Amniotic stem cell (primary cell): ENCODE measurements at places on chromosomes 2 and 18.

- peak; percentile 25 for DNase-seq
Measured at GRCh38 chr2:40384714-40385113, 67.2 kb downstream of the SLC8A1 start.

DNA sequence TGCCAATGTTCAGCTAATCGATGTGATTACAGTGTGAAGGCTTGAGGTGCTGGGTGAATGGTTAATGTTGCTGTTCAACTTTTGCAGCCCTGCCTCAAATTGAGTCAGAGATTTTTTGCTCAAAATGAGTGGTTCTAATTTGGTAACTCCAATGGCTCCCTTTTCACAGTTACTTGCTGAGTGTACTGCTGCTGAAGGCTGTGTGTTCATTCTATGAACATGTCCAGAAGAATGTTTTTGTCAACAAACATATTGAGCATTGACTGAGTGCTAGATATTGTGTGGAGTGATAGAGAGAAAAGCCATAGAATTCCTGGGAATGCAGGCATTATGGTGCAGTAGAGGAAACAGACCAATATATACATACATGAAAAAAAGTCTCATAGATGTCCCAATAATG, 39.0 kb upstream of the TCF4 start:
- DNase-seq: no peak

DNA sequence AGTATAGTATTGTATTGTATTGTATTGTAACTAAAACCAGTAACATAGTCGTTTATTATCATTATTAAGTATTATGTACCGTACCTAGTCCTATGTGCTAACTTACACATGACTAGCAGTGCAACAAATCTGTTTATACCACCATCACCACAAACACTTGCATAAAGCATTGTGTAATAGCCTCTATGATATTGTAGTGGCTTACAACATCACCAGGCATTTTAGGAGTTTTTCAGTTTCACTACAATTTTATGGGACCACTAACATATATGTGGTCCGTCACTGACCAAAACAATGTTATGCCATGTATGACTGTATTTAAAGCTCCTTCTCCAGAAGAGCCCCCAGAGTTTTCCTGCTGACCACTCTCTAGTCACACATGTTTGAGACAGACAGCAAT, 306.2 kb downstream of the SETBP1 start:
- no peak for DNase-seq

DNA sequence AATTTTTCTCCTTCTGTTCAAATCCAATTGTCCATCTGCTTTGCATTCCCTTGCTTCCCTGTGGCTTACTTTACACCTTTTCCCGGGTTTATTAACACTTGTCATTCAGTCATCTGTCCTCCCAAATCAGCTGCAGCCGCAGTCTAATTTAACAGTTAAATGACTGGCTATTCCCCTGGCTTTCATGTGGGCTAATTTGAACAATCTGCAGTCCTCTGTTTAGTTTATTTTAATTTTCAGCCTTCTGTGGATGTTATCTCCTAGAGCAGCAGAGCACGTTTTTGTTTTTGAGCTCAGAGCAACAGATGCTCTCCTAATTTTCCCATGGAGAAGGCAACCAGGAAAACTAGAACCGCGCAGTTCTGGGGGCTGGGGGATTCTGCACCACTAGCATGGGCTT, 55.0 kb downstream of the MEP1B start:
- DNase-seq: no peak

DNA sequence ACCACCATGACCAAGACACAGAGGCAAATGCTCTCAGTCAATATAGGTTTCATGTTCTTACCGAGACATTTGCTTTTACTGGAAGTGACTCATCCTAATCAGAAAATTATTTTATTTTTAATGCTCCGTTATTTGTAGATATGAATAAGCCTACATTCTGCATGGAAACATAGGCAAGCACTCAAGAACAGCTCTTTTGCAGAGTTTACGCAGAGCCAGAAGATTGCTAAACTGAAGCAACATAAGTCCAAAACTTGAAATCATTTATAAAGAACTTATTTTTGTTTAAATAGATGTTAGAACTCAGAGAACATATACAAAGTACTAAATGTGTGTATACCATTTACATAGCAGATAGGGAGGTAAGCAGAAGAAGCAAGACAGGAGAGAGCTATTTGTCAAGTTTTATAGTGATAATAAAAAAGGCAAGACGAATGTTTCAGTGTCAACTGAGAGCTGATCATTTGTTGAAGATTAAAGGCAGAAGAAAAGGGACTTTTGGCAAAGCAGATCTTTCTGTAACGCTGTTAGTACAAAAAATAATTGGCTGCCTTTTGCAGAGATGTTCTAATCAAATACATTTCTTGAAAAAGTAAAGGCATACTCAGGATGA, 12.4 kb upstream of the PPP1R1C start:
- no peak for DNase-seq

- DNase-seq: no peak
Measured at GRCh38 chr2:30886080-30886479, 78.8 kb upstream of the CAPN13 start.

DNA sequence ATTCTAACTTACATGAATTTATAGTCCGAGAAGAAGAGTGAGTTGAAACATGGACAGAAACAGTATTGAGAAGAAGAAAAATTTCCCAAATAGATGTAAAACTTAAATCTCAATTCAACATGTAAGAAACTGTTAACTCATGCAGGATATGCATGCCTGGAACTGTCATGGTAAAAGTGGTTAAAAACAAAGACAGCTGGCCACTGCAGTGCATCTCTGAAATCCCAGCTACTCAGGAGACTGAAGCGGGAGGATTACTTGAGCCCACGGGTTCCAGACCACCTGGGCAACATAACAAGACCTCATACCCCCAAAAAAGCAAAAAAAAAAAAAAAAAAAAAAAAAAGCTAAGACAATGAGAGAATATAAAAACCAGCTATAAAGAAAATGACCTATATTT, 93.0 kb upstream of the TTC27 start:
- DNase-seq: no peak

- DNase-seq: peak; percentile 21
Measured at GRCh38 chr2:55519938-55520885, 694 bp downstream of the CFAP36 start.

DNA sequence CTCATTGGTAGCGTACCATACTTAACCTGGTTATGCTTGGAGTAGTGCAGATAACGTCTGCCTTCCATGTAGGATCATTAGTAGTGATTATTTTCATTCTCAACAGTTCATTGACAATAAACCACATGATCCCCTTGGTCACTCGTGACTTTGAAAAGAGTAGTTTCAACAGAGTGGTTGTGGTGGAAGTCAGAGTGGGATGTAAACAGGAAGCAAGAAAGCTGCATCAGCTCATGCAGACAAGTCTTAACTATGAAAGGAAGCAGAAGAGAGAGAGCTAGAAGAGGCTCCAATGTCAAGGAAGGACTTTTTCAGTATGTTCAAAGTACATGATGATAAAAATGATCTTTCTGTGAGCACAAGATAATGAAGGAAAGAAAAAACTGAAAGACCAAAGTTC, 287.4 kb downstream of the MBD2 start:
- no peak for DNase-seq

- no peak for DNase-seq
Measured at GRCh38 chr2:215390550-215390913, 45.3 kb downstream of the FN1 start.

DNA sequence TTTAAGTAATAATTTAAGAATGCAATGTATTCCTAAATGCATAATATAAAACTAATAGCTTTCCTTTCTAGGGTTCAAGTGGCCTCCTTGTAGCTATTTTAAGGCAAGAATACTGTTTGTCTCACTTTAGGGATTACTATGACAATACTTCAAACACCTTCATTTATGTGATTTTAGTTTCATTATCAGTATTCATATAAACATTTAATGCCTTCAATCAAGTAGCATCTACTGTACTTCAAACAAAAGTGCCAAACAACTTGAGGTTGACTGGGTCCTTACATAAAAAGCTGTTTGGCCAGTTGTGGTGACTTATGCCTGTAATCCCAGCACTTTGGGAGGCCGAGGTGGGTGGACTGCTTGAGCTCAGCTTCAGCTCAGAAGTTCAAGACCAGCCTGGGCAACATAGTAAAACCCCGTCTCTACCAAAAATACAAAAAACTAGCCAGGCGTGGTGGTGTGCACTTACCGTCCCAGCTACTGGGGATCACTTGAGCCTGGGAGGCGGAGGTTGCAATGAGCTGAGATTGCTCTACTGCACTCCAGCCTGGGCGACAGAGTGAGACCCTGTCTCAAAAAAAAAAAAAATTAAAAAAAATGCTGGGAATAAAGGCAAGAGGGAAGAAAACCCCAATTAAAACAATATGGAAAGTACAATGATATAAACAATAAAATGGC, 9.3 kb downstream of the MEX3C start:
- no peak for DNase-seq

GRCh38 chr2:10865841-10866240, 45.9 kb upstream of the KCNF1 start:
- no peak for DNase-seq

DNA sequence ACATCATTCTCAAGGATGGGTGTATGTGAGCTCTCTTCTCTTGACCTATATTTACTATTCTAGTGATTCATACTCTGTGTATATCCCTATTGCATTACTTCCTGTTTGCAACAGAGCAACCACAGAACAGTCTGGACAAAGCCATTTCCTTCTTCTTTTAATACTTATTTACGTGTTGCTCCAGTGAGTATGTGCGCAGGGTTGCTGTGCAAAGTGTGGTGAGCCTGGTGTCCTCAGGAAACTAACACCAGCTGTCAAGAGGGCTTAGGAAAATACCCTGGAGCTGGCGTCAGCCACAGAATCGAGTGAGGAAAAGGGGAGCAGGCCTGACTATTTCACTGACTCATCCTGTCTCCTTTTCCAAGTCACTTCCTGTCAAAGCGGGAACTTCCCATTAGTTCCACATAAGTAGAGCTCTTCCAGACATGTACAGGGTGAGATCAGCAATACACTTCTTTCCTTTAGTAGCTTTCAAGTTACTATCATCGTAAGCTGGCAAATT, 214.1 kb upstream of the COPS8 start:
- peak; percentile 82 for DNase-seq

DNA sequence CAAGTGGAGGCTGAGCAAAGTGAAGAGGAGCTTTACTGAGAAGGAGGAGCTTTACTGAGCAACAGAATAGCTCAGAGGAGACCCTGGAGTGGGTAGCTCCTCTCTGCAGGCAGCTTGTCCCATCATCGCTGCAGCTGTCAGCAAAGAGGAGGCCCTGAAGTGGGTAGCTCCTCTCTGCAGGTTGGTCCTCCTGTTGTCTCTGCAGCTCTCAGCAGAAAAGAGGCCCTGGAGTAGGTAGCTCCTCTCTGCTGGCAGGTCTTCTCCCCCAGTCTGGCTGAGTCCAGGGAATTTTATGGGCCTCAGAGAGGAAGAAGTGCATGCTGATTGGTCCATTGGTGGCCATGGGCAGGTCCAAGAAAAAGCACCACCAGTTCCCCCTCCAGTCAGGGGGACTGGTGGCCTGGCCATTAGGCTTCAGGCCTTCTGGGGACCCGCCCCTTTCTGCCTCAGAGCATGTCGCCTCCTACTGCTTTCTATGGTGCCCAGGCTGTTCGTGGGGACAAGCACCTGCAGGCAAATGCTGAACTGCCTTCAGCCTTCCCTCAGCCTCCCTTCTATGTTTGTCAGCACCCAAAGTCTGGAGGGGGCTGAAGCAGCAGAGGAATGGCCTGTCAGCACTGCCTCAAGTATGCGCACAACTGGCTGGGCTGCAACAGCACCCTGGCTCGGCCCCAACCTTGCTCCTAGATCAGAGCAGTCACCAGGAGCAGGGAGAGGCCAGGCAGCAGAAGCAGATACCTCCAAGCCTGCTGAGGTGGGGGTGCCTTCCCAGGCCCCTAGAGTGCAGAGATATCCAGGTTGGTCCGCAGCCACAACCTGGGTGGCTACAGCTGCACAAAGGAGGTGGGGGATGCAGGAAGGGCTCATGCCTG, 5.9 kb downstream of the ZSCAN30 start:
- DNase-seq: no peak

DNA sequence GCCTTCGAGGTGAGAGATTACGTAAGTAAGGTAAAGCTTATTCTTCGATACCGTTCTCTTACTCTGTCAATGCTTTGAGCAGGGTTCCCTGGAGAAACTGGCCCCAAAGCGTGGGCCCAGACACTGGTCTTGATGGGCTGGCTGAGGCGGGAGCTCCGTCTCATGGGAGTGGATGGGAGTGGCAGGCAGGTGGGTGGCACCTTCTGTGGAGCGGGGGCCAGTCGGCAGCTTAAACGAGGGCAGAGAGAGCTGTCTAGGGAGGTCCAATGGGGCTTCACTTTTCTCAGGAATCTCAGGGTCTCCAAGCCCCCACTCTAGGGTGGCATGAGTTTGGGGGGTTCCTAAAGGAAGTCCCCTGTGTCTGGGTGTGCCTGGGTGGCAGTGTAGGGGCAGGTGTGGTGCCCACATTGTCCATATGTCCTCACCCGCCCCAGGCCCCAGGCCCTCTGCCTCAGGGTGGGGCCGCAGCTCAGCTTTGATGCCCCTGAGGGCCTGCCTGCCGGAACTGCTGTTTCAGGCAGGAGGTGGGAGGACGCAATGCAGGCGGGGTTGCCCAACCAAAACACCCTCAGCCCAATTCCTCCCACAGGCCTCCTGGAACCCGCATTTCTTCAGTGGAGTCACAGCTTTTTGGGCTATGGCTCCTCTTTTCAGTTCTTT, 32.5 kb upstream of the FOSL2 start:
- no peak for DNase-seq

- DNase-seq: no peak
Measured at GRCh38 chr2:21676041-21676440, 552.3 kb downstream of the TDRD15 start.

GRCh38 chr2:20916604-20917286, 93.8 kb upstream of the LDAH start:
- DNase-seq: no peak

DNA sequence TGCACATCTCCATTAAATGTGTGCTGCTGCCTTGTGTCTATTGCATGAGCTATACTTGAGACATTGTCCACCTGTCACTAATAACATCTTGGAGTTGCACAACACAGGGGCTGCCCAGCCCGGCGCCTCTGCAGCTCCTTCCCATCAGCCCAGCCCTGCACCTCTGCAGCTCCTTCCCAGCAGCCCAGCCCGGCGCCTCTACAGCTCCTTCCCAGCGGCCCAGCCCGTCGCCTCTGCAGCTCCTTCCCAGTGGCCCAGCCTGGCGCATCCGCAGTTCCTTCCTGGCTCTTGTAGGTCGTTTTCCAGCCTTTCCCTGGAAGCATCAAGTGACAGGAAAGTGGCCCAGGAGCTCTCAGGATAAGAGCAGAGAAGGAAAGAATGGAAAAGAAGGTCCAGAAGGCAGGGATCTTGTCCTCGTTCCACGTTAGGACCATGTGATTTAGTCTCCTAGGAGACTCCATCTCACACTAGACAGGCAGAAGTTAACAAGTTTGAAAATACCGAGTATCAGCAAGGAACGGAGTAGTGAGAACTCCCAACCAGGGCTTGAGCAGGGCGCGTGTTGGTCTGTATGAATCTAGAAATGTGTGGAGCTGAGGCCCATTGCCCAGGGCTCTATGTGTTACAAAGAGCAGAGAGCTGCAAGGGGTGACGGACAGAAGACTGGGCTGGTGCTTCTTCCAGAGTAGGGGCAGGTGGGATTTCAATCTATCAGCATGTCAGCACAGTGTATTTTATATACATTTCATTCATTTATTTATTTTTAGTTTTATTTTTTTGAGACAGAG, 115.7 kb upstream of the TPO start:
- DNase-seq: no peak
